ENCODE measurements at places on chromosomes 6 and 20. TPM values are rescaled to one million over a fixed set of nuclear protein-coding genes. Genes with fewer than 3 reads are reported as not detected.

Gene MYH7B
- 0.26 TPM for total RNA-seq

Gene DDO
- 0.09 TPM for total RNA-seq

Gene RIPPLY2
- total RNA-seq, result not detected

Gene CCN5
- 8.8 TPM for total RNA-seq

Gene NRSN1
- total RNA-seq, result under 0.01 TPM

Gene LBP
- 0.16 TPM for total RNA-seq

Gene TMEM244
- total RNA-seq, result 0.47 TPM

Gene RNF39
- under 0.01 TPM for total RNA-seq

Gene ANGPT4
- not detected for total RNA-seq

Gene C6orf52
- total RNA-seq, result not detected

Gene AVP
- total RNA-seq, result not detected

Gene SYCP2L
- not detected for total RNA-seq
